Urinary bladder (tissue), 4 donors: ENCODE measurements at places on chromosomes 6 and 20. TPM values are rescaled to one million over a fixed set of nuclear protein-coding genes. Genes with fewer than 3 reads are reported as not detected.

RIPOR2 gene
- 14.1 TPM for total RNA-seq

CST5 gene
- total RNA-seq, result not detected

ZNF831 gene
- total RNA-seq, result 0.69 TPM

KIAA1755 gene
- total RNA-seq, result 6.8 TPM

ZNF391 gene
- 6.9 TPM for total RNA-seq

PSORS1C1 gene
- 0.48 TPM for total RNA-seq

CLVS2 gene
- total RNA-seq, result 2.1 TPM

CSTF1 gene
- total RNA-seq, result 40.8 TPM

SPATS1 gene
- not detected for total RNA-seq

MRPS26 gene
- 18.3 TPM for total RNA-seq

CEBPB gene
- 13.1 TPM for total RNA-seq

SLC22A1 gene
- 0.53 TPM for total RNA-seq

GRCh38 chr6:40524797-40525585 lies 62.2 kb downstream of the LRFN2 start:
- no peak for DNase-seq

DNA sequence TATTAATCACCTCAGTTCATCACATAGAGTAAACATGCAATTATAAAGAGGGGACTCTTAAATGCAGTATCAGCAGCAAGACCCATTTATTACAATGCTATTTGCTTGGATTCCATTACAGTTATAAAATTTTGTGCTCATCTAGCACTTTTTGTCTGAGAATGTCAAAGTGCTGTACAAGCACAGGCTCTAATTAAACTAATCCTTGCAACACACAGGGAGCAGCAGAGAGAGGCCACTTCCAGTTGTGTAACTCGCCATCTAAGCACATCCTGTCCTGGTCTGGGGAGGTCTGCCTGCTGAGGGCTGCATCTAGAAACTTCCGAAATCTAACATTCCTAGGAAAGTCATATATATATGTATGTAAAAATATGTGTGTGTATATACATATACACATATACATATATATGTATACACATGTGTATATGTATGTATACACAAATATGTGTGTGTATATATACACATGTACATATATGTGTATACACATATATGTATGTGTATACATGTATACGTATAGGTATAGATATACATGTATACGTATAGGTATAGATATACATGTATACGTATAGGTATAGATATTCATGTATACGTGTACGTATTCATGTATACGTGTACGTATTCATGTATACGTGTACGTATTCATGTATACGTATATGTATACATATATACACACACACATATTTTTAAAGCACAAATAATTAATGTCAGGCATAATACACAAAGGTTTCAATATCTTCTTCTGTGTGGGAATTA lies 136.4 kb upstream of the JARID2 start:
- no peak for DNase-seq

- no peak for DNase-seq
These were observed 143.5 kb downstream of the ANKRD60 start for GRCh38 chr20:58084966-58085365.

GRCh38 chr20:16672299-16672698 lies 57.5 kb upstream of the SNRPB2 start:
- DNase-seq, result no peak

GRCh38 chr6:134373282-134373922 lies 55.5 kb upstream of the SGK1 start:
- DNase-seq, result no peak

DNA sequence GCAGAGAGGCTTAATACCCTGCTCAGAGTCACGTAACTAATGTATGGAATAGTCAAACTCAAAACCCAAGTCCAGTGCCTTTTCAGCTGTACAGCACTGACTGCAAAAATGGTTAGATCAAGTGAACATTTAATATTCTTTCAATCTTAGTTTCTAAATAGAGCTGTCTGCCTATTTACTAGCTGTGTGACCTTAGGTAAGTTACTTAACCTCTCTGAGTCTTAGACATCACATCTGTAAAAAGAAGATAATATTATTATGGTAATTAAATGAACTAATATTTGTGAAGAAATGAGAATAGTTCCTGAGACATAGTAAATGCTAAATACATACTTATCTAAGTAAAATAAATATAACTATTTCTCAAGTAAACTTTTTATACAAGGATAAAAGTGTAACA lies 235.5 kb downstream of the SAMD5 start:
- DNase-seq, result no peak

DNA sequence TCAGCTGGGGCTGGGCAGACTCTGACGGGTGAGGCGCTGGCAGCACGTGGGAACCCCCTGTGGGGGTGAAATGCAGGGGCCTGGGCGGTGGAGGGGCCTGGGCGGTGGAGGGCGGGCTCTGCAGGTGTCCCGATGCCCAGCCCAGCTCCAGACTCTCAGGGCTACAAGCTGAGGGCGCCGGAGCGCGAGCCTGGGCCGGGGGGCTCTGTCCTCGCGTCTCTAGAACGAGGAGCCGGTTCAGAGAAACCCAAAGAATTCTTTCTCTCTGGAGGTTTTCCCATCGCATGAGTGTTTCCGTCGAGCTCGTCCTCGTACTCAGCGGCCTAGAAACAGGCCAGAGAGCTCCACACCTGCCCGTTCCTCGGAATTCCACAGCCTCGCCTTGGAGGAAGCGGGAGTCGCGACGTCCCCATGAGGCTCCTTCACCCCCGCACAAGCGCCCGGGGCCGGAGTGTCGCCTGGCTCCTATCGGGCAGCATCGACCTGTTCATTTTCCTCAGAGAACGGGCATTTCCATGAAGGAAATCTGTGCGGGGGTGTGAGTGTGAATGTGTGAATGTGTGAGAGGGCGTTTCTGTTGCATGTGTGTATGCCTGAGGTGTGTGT lies 76.9 kb downstream of the SMOC2 start:
- DNase-seq, result no peak

DNA sequence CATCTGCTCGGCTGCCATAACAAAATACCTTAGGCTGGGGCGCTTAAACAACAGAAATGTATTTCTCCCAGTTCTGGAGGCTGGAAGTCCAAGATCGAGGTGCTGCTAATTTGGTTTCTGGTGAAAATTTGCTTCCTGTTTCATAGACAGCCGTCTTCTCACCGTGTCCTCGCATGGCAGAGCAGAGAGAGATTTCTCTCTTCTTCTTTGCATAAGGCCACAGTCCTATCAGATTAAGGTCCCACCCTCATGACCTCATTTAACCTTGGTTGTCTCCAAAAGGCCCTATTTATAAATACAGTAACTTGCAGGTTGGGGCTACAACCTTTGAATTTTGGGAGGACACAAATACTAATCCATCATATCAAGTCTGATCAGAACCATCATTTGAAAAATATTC lies 544.3 kb downstream of the KIF16B start:
- DNase-seq, result no peak

- DNase-seq, result no peak
These were observed 3.9 kb downstream of the ZBP1 start for GRCh38 chr20:57616143-57616951.

DNA sequence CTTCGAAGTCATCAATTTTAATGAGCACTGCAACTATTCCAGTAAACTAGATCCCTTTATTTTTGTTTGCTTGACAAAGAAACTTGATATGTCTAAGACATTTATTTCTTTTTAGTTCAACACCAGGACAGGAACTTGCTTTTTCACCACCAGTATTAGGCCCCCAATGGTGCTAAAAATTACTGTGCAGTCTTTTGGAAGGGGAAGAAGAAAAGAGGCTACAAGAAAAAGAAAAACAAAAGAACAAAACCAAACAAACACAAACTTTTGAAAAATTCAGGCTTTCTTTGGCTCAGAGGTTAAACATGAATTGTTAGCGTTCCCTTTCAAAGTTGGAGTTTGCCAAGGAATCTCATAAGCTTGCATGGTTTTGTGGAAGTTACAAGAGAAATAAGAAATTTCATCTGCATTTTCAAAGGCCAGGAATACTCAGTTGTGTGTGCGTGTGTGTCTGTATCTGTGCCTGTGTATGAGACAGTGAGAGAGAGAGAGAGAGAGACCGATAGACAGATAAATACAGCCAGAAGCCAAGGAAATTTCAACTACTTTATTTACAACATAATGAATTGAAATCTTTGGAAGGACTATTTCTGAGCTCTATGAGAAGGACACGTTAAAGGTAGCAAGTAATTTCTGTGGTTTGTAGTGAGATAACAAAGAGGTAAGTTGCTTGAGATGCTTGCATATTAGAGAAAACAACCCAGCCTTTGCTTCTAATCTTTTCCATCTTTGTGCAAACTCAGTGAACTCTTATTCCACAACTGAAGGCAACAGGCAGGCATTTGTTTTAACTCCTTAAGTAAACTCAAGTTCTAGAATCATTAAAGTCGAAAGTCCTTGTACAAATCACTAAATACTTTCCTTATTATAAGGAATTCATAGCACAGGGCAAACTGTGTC lies 171.0 kb upstream of the CITED2 start:
- DNase-seq, result no peak

DNA sequence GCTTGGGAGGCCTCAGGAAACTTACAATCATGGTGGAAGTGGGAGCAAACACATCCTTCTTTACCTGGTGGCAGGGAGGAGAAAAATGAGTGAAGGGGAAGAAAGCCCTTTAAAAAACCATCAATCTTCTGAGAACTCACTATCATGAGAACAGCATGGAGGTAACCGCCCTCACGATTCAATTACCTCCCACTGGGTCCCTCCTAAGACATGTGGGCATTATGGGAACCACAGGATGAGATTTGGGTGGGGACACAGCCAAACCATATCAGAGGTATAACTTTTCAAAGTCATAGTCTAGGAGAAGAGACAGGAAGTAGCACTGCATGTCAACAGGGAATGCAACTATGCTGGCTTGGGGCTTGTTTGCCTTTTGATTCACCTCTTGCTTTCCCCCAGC lies 59.9 kb upstream of the DTNBP1 start:
- no peak for DNase-seq

DNA sequence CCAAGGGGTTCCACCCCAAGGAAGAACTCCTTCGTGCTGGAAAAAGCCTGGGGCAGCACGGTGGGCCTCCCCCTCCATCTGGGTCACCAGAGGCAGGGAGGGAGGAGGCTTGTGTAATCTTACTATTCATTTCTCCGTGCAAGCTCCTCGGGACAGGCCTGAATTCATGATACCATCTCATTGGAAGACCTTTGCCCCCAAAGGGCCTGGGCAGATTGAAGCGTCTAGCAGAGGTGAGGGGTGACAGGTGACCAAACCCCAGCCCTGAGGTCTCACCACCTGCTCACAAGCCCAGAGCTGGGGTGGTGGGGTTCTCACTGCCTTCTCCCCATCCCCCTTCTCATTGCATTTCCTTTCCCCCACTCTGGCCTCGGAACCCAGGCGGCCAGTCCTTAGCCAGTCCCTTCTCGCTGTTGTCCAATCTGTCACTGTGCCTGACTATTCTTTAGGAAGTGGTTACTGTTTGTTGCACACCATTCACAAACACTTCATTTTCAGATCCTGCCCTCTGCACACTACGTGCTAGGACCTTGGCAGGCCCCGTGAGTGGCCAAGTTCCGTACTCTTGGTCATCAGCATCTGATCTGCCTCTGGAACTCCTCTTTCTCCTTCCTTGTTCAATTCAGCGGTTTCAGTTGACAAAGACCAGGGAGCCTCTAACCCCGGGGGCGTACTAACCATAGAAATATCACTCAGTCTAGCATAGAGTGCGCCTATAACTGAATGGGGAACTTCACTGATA lies 137.1 kb downstream of the LY86 start:
- DNase-seq, result no peak

- DNase-seq, result no peak
These were observed 175.1 kb upstream of the IMPG1 start for GRCh38 chr6:76247527-76247926.

DNA sequence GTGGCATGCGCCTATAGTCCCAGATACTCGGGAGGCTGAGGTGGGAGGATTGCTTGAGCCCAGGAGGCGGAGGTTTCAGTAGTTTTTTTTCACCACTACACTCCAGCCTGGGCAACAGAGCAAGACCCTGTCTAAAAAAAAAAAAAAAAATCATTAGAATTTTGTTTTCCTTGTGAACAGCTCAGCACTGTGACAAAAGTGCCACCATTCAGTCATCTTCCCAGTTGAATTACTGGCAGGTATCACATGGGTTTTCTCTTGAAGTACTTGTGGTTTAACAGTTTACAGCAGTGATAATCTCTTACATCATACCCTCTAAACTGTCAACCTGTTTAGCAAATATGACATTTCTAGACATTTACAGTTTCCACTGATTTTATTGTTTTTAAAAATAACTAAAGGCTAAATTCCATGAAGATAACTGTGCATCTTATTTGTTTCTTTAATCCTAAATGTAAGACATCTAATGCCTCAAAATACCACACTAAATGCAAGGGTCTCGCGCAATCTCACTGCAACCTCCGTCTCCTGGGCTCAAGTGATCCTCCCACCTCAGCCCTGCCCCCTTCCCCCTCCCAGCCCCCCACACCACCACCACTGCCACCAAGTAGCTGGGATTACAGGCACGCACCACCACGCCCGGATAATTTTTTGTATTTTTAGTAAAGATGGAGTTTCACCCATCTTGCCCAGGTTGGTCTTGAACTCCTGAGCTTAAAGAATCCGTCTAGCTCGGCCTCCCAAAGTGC lies 7.0 kb downstream of the TRPC4AP start:
- no peak for DNase-seq

GRCh38 chr20:15851576-15852215 lies 721.6 kb downstream of the KIF16B start:
- DNase-seq, result no peak

- DNase-seq, result no peak
These were observed 122.8 kb downstream of the ALDH8A1 start for GRCh38 chr6:134826889-134827737.

DNA sequence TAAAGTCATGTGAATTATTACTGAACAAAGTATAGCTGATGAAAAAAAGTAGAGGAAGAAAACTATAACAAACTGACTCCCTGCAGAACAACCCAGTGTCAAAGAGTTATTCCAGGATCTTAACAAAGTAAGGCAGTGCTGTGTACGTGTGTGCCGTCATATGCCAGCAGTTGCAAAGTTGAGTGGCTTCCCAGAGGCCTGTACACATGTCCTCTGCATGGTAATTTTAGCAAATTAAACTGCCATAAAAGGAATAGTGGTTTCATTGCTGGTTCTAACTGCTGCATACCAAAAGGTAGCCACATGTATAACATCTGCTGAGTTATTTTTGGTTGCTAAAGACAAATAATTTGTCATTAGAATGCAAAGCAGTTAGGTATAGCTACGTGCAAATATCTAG lies 44.8 kb downstream of the RIPOR2 start:
- no peak for DNase-seq
